ENCODE measurements at places on chromosomes 1 and 21.

GRCh38 chr1:24965571-24965930 lies 35.5 kb upstream of the RUNX3 start:
- DNase-seq: no peak

DNA sequence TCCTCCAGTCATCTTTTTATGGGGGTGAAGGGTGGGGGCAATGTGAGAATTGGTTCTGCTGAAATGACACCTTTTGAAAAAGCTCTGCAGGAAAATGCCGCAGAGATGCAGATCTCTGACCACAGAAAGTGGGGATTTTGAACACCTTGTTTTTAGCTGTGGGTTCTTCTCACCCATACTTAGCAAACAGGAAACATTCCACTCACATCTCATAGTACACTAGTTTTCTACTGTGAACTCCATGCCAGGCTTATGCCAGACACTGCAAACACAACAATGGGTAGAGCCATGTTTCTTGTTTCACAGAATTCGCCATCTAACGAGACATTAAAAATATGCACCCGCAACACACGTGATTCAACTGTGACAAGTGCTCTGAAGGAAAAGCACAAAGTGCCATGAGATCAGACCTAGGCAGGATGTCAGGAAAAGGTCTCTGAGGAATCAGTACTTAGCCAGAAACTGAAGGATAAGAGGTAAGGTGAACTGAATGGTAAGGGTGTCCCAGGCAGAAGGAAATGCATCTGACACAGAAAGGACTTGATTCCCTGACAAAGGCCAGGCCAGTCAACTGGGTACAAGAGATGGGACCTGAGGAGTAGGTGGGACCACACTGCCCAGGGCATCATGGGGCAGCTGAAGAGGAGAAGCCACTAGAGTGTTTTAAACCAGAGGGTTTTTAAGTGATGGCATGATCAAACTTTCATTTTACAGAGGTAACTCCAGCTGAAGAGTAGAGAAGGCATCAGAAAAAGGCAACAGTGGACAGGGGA lies 83.8 kb upstream of the JAK1 start:
- DNase-seq: no peak

DNA sequence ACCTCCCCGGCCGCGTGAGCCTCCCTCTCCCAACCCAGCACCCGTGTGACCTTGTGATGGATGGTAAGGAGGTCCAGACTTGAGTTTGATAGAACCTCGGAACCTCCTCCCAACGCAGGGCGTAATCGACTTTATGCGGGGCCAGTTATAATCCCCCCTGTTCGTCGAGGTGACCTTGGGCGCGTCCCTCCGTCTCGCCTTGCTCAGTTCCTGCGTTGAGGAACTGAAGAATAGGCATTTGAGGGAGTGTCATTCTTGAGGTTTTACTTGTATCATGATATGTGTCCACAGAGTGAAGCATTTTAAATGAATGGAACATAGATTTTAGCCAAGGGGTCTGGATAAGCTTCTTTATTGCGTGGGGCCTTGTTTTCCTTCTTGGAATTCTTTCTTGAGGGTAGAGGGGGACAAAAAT lies 433 bp downstream of the TIMM17A start:
- no peak for DNase-seq

- DNase-seq: no peak
These were observed 4.4 kb downstream of the APCS start for GRCh38 chr1:159591981-159592380.

DNA sequence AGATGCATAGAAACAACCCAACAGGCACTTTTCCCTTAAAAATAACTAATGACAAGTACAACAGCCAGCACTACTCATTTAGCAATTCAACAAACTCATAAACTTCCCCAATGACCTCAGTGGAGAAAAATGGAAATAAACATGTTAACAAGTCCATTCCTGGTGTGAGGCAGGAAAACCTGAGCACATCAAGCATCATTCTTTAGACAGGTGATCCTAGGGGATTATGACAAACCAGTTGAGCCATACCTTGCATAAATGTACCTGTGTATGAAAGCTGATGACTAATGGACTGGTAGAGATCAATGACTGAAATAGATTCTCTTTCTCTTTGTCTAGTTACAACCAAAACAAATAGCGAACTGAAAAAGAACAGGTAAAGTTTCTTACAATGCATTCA lies 7.0 kb downstream of the COL24A1 start:
- DNase-seq: no peak

DNA sequence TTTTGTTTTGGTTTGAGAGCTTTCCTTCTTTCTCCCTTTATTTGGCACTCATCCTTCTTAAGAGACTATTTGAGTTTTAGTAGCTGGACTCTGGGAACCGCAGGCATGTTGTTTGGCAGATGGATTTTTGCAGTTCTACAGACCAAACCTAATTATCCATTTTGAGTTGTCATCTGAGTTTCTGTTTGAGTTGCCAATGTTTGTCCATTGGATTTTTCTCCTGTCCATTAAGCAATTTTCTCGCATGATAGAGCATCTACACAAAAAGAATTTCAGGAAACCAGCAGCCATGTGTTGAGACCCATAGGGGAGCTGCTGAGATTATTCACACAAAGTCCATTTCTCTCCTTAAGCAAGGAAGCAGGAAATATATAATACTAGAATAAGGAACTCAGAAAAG lies 17.2 kb upstream of the CXADR start:
- DNase-seq: no peak

DNA sequence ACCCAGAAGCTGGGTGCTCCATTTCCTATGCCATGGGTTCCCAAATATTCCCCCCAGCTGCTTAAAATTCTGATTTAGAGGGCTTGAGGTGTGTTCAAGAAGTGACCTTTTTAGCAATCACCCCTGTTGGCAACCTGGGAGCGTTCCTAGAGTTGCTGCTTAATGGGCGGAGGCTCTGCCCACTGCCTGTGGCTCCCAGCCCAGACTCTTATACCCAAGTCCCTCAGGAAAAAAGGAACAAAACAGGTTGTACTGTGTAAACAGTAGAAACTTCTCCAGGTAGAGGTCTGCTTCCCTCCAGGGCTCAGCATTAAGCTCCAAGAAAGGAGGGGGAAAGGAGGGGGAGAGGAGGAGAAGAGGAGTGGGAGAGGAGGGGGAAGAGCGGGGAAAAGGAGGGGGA lies 14.6 kb upstream of the TENT5C start:
- no peak for DNase-seq

- no peak for DNase-seq
These were observed 65.4 kb downstream of the FAM163A start for GRCh38 chr1:179808503-179808902.

DNA sequence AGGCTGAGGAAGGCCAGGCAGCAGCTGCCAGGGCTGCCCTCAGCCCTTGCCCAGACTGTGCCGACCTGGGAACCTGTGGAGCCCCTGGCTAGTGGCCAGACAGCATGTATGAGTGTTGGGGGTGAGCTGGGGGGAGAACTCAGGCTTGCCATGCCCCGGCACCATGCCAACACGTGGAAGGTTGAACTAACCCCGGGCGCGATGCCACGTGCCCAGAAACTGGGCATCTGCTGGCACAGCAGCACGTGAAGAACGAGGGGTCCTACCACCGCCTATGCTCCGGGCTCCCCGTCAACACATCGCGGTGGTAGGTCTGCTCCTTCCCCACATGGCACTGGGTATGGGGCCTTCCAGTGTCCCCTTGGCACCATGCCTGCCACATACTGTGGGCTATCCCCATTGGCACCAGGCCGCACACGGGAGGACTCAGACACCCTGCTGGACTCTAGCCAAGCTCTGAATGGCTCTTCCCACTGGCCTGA lies 68.7 kb downstream of the CASZ1 start:
- no peak for DNase-seq

DNA sequence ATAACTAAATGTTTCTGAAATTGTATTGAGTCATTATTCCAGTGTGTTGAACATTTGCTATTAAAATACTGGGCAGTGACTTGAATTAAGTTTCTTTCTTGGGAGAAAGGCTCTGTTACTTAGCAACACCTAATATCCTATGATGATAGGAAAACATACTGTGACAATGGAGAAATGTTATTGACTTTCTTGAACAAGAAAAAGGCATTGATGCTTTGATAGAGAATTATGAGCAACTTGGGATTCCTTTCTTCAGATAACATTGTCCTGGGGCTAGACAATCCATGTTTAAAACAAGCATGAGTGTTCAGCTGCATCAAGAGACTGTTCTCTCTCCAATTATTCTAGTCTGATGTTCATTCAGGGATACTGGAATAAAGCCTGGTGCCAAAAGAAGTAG lies 215.9 kb upstream of the L1TD1 start:
- DNase-seq: no peak

- DNase-seq: no peak
These were observed 128.0 kb upstream of the ERG start for GRCh38 chr21:38626306-38626705.

DNA sequence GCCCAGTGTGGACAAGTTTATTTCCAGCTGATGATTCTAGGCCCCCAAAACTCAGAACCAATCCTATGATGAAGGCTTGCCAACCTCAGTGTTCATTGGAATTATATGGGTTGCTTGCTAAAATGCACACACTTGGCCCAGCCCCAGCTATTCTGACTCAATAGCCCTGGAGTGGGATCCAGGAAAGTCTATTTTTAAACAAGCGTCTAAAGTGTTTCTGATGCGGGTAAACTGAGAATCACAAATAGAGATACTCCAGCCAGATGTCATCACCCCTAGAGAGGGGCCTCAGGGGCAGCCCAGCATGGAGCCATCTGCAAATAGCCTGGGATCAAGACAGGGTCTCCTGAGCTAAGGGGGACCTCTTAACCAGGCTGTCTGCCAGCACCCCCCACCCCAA lies 46.0 kb downstream of the PKP1 start:
- DNase-seq: no peak

GRCh38 chr1:201626629-201627275 lies 87.8 kb downstream of the NAV1 start:
- no peak for DNase-seq

DNA sequence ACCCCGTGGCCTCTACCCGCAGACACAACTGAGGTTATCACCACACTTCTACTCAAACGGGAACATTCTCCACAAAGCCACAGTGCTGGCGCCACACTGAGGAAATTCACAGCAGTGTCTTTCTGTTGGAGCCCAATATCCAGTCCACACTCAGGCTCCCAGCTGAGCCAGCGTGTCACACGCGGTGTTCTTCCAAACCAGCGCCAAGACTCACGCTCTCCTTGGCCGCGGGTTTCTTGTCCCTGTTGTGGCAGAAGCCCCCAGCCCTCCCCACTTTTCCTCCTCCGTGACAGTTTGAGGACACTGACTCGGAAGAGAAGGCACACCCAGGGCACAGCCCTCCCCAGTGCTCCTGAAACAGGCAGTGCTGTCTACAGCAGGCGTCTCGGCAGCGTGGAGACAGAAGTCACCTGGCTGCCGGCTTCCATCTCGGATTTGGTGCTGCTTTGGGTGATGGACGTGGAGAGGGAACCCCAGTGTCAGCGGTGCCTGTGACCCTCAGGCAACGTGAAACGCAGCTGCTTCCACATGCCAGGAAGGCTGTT lies 35.4 kb upstream of the AGPAT3 start:
- DNase-seq: no peak

GRCh38 chr1:25503551-25504426 lies 39.6 kb upstream of the LDLRAP1 start:
- DNase-seq: no peak

GRCh38 chr1:114745291-114745690 lies 12.5 kb downstream of the CSDE1 start:
- no peak for DNase-seq

- no peak for DNase-seq
These were observed 39.5 kb upstream of the SGIP1 start for GRCh38 chr1:66494482-66494881.

DNA sequence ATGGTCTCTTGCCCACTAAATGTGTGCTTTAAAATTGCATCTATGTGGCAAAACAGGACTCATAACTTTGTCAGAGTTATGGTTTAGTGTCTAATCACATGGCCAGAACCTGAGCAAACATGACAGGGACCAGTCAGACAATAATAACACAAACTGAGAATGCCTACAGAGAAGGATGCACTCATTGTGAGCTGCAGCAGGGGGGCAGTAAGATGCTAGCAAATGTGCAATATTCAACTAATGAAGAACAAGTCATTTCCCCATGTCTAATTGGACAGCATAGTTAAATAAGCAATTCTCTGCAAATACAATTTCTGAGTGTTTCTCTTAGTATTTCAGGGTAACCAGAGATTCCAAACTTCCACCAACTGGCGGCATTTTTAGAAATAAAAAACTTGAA lies 30.8 kb downstream of the SPAG17 start:
- no peak for DNase-seq

DNA sequence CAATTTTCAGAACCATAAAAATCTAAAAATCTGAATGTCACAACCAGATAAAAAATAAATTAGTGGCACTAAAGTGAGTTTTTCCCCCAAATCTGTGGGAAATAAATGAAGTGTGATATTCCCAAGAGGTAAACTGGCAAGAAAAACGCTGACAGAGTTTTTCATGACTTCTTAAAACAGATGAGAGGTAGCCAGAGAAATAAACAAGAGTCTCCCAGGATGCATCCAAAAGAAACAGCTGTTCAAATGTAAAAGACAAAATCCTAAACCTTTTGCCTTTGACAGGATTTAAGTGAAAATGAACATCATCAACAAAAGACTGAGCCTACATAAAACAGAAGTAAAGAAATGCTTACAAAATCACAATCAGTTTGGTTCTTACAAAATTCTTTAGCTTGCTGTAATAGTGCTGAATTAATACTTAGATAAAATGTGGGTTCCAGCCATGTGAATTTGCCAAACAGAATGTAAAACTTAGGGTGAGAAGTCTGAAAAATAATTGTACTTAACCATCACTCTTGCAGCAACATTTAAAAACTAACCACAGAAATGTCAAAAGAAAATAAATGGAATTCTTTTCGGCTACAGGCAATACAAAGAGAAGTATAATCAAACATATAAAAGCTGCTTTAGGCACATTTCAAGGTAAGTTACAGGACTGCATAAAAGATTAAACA lies 133.6 kb downstream of the EIF4G3 start:
- no peak for DNase-seq

- DNase-seq: no peak
These were observed 23.2 kb upstream of the SPATA6 start for GRCh38 chr1:48495166-48495565.

GRCh38 chr1:17248781-17249180 lies at the start of gene PADI3:
PADI3 (plus strand) TSS chr1:17249098; CDS start chr1:17249138, 40 bp downstream.
- DNase-seq: no peak

- DNase-seq: no peak
These were observed 826 bp downstream of the LAPTM5 start for GRCh38 chr1:30756545-30757351.

DNA sequence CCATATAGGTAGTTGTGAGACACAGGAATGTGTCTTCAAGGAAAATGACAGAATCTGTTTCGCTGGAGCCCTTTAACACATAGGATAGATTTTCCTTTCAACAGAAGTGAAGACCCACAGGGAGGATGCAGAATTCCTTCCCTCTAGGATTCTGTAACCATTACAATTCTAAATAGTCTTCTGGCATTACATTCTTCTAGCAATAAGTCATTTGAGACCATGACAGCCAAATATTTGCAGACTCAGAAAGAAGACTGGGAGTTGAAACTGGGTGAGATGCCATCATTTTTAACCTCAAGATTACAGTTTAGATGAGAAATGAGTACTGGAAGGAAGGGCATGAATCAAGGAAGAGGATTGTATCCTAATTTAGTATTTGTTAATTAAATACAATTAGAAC lies 61.6 kb downstream of the ZBTB18 start:
- DNase-seq: no peak

- no peak for DNase-seq
These were observed 13.8 kb downstream of the UQCRH start for GRCh38 chr1:46317323-46317722.
